NCI-H2171 (cell line): ENCODE measurements at places on chromosomes 16 and 17.

DNA sequence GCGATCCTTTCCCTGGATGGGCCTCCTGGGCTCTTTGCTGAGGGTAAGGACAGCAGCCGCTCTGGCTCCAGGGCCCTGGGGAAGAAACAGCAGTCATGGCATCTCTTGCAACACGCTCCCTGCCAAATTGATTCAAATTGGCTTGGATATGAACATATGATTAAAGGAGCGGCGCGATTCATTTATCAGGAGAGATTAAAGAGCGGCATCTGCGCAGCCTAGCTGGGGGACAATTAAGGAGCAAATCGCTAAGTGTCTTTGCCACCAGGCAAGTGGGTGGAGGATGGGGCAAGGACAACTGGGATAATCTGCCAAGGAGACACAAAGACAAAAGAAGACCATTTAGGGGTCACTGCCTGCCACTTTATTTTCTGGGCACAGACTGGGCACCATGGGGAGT is 27.8 kb downstream of the PIPOX start:
- DNase-seq, result no peak

- DNase-seq, result no peak
These were observed 33.7 kb downstream of the HNF1B start for GRCh38 chr17:37711113-37711512.

GRCh38 chr16:14186795-14187221 is 115.7 kb downstream of the MRTFB start:
- DNase-seq, result no peak

DNA sequence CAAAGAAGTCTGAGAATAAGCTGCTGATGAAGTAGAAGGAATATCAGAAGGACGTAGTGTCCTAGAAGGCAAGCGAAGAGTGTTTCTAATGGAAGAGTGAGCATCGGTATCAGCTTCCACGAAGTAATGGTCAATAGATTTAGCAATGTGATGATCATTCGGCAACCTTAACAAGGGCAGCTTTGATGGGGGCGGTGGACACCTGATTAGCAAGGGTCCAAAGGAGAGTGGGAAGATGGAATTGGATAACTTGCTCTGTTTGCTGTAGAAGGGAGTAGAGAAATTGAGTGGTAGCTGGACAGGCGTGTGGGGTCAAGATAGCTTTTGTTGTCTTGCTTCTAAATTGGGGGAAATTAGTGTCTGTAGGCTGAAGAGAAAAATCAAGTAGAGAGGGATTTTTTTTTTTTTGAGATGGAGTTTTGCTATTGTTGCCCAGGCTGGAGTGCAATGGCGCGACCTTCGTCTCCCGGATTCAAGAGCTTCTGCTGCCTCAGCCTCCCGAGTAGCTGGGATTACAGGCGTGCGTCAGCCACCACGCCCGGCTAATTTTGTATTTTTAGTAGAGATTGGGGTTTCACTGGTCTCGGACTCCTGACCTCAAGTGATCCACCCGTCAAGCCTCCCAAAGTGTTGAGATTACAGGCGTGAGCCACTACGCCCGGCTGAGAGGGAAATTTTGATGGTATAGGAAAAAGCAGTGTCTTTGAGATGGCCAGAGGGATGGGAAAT is 13.9 kb upstream of the HES7 start:
- DNase-seq, result no peak

- DNase-seq, result peak; percentile 88
These were observed 7.3 kb upstream of the VEZF1 start for GRCh38 chr17:57995076-57995956.

DNA sequence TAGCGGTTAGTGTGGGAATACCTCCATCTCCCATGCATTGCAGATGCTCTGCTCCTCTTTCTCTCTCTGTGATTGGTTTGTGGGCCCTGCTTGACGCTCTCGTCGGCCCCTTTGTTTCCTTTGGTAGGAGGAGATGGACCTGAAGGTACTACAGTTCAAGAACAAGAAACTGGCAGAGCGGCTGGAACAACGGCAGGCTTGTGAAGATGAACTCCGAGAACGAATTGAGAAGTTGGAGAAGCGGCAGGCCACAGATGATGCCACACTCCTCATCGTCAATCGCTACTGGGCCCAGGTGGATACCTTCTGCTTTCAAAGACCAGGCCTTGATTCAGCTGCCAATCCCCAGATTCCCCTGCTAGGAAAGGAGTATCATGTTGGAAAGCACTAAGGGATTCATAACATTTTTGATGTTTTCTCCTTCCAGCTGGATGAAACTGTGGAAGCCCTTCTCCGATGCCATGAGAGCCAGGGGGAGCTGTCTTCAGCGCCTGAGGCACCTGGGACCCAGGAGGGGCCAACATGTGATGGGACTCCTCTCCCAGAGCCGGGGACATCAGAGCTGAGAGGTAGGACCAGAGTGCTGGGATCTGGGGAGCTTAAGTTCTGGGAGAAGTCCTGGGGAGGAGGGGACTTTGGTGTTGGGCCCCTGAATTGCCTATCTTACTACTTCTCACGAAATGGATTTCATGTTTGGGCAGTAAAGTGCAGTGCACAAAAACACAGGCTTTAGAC is 1.0 kb downstream of the RNF40 start:
- no peak for DNase-seq

GRCh38 chr16:51816929-51817328 is 665.9 kb upstream of the SALL1 start:
- DNase-seq, result no peak

GRCh38 chr16:11639925-11640899 is 28.0 kb upstream of the SNN start:
- DNase-seq, result peak; percentile 90

DNA sequence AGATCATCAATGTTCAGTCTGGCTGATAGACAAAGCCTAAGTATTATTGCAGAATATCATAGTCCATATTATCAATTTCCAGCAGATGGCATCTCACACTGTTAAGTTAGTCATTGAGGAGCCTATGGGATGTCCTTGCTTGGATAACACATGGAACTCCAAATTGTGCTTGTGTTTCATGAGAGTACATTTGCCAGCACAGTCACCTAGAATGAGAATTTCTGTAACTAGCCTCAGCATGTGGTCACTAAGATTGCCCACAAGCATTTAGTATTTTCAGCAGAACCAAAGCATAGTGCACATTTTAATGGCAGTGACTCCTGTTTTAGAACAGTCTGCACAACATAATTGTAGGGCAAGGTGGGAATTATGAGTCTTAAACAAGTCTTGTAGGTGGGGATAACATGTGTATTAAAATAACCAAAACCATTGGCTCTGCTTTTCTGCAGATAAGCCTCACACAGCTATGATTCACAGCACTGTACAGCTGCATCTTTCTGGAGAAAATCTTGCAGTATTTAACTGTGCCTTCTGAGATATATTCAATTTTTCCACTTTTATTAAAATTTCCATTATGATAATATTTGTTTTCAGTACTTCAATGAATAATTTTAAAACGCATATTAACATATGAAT is 882.8 kb upstream of the SOX9 start:
- peak; percentile 50 for DNase-seq

DNA sequence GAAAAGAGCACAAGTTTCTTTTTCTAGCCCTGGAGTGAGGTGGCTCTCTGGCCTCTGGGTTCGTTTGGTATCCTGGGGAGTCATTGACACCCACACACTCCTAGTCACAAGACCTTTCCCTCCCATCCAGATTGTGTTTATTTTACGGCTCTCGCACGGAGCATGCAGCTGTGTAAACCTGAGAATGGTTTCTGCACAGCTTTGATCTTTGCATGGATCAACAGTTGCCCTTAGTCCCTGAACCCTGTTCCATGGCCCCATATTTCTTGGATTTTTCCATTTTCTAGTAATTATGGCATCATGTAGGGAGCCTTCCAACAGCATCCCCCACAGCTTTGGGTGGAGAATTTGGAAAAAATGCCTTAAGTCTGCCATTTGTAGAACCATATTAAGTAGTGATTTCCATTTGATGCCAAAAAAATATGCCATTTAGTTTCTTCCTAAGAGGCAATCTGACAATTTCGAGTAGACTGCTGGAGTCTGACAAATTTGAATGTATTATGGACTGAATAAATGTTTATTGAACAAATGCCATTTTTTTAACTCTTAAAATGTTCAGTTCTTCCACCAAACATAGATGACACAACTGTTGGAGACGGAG is 197.7 kb downstream of the WWOX start:
- DNase-seq, result peak; percentile 12

DNA sequence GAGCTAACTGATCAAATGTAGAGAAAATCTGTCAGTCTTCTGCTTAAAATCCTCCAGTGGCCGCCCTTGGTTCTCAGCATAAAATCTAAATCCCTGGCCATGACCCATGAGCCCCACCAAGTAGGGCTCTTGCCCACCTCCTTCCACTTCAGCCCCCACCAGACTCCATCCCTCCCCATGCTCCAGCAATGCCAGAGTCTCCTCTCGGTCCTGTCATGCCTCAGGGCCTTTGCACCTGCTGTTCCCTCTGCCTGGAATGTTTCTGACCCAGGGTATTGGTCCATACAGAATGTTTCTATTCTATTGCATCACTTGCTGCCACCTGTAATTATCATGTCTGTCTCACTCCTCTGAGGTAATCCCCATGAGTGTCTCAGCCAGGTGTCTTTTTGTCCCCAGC is 22.4 kb downstream of the FA2H start:
- DNase-seq, result no peak

- no peak for DNase-seq
These were observed 613 bp downstream of the ECI1 start for GRCh38 chr16:2250652-2251295.

DNA sequence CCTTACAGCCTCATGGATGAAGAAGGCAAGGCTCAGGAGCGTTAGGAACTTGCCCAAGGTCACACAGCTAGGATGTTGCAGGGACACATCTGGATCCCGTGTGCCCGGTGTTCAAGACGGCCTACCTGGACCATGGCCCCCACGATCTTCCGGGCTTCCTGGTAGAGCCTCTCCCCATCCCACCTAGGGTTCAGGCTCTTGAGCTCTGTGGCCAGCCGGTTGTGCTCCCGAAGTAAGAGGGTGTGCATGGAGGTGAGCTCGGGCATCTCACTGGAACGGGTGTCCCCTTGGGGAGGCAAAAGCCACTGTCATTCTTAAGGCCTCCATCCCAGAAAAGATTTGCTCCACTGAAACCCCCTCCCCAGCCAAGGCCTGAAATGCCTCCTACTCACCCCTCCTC is 5.3 kb downstream of the MPO start:
- no peak for DNase-seq

DNA sequence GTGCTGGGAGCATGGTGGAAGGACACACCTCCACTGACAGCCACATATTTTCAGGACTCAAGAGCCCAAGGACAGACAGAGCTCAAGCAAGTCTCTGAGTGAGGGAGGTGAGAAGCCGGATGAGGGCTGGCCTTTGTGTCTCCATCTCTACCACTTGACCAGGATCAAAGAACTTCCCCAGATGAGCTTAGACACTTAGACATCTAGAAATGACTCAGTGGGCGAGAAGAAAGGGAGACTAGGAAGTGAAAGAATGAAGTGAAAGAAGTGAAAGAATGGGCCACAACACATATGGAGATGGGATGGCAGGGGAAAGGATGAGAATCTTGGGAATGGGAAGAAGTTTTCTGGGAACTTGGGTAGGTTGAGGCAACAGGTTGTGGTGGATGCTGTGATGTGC is 274.9 kb upstream of the CCL2 start:
- DNase-seq, result no peak

- no peak for DNase-seq
These were observed 12.5 kb upstream of the C16orf95 start for GRCh38 chr16:87329436-87330256.

- DNase-seq, result no peak
These were observed 60.9 kb upstream of the SMIM36 start for GRCh38 chr17:55572139-55572538.

- DNase-seq, result no peak
These were observed 10.6 kb downstream of the MOSMO start for GRCh38 chr16:22018559-22018958.

DNA sequence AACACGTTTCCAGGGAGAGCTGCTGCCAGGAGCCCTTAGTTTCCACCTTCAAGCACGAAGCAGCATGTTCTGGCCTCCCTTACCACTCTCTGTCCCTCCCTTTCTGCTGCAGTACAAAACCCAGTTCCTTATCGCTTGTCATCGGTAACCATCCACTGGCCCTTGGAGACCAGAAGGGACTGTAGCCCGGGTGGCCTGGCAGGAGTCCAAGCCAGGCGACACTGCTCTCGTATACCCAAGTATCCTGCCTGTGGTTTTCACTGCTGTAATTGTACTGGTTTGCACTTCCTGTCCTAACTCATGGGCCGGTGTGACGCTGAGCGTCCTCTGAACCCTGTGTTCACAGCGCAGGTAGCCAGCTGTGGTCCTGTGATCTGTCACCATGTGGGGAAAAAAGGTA is 81.1 kb downstream of the MAF start:
- no peak for DNase-seq

GRCh38 chr16:87976665-87977064 is 25.4 kb downstream of the BANP start:
- no peak for DNase-seq

DNA sequence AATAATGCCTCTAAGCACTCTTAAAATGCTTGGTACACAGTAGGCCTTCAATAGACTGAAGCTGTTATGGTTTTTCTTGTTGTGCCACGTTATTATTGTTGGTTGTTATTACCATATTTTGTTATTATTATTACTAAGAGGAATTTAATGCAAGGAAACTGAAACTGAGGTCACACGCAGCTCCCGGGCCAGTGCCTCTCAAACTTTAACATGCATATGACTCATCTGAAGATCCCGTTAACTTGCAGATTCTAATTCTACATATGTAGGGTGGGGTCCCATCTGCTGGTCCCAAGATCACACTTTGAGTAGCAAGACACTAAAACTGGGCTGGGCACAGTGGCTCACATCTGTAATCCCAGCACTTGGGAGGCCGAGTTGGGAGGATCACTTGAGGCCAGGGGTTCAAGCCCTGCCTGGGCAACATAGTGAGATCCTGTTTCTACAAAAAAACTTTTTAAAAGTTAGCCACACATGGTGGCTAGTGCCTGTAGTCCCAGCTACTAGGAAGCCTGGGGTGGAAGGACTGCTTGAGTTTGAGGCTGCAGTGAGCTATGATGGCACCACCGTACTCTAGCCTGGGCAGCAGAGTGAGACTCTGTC is 888 bp downstream of the ACSM5 start:
- no peak for DNase-seq

- peak; percentile 68 for DNase-seq
These were observed 14.7 kb upstream of the FAM83G start for GRCh38 chr17:19019041-19019941.

DNA sequence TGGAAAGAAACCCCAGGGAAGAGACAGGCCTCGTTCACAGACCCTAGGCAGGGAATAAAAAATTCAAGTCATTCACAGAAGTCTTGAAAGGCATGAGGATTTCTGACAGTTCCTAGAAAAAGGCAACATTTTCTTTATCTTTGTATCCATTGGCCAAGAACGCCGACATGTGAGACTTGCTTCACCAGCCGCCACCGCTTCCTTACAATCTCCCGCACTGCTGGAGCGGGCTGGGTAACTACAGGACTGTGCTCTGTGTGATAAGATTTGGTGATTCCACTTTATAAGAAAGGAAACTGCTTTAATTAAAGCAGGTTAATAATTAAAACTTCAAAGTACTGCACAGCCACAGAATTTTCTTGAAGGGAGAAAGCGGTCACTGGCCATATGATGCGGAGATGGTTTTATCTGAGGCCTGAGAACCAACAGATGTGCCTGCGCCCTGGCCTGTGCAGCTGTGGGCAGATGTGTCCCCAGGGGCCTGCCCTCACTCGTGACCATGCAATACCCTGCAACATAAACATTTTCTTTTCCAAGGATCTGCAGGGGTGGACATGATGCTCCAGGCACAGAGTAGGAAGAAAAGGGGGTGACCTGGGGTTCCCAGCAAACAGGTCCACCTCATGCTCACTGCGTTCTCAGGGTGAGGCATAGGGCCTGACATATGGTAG is 13.0 kb upstream of the LGALS3BP start:
- DNase-seq, result no peak
